COLO829 (cell line): ENCODE measurements at places on chromosomes 16 and 17.

DNA sequence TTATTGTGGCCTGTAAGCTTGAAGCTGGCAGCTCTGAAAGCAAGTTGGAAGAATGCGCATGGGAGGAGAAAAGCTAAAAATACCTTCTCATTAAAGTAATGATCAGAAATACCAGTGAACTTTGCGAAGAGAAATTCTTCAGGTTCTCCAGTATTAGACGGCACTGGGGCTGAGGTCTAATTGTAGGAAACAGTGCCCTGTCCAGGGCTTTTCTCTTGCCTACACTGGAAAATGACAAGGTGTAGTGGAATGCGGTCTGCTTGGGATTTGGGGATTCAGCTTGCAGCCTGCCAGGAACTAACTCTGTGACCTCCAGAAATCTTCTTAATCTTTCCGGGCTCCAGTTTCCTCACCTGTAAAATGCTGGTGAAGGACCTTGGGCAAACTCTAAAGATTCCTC is 53.3 kb upstream of the KCNJ16 start:
- peak; percentile 28 for DNase-seq

DNA sequence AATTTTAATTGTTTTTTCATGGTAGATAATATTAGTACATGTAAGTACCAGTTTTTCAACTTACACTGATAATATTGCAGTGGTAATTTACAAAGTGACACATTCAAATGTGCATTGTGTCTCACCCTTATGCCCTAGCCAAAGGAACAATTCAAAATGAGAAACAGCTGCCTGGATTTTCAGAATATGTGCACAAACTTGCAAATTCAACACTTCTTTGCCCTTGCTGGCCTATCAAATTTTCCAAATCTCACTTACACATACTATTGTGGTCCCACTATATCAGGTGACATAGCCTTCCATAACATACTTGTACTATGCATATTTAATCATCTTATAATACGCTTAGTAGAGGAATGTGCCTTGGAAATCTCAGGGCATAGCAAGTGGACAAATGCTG is 32.6 kb upstream of the LRRC37A3 start:
- DNase-seq = no peak

DNA sequence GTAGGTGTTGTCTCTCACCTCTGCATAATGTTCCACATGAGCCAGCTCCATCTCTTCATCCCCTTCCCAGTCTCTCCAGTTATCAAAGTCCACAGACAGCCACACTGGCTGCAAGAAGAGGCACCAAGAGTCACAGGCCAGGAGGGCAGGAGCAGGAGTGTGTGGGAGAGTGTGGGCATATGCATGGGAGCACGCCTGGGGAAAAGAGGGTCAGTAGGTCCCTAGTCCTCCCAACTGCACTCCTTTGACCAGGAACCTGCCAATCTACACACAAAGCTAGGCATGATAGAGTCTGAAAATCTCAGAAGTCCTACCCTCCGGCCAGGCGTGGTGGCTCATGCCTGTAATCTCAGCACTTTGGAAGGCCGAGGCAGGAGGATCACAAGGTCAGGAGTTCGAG is 7.3 kb upstream of the AARSD1 start:
- DNase-seq = no peak

DNA sequence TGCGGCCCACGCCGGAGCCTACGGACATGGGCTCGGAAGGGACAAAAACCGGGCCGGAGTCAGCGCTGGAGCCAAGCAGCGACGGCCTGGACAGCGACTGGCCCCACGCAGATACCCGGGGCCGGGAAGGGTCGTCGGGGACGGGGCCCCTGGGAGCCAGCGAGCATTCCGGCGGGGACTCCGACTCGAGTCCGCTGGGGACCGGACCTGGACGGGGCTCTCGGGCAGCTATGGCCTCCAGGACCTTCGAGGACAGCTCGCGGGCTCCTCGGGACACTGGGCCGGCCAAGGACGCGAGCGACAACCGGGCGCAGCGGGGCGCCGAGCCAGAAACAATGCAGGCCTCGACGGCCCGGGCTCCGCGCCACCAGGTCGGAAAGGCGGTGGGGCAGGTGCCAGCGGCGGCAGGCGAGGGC is 1.0 kb downstream of the MYO15B start:
- no peak for DNase-seq

- DNase-seq = no peak
These were observed 23.4 kb downstream of the MAPK8IP3 start for GRCh38 chr16:1729445-1729844.

DNA sequence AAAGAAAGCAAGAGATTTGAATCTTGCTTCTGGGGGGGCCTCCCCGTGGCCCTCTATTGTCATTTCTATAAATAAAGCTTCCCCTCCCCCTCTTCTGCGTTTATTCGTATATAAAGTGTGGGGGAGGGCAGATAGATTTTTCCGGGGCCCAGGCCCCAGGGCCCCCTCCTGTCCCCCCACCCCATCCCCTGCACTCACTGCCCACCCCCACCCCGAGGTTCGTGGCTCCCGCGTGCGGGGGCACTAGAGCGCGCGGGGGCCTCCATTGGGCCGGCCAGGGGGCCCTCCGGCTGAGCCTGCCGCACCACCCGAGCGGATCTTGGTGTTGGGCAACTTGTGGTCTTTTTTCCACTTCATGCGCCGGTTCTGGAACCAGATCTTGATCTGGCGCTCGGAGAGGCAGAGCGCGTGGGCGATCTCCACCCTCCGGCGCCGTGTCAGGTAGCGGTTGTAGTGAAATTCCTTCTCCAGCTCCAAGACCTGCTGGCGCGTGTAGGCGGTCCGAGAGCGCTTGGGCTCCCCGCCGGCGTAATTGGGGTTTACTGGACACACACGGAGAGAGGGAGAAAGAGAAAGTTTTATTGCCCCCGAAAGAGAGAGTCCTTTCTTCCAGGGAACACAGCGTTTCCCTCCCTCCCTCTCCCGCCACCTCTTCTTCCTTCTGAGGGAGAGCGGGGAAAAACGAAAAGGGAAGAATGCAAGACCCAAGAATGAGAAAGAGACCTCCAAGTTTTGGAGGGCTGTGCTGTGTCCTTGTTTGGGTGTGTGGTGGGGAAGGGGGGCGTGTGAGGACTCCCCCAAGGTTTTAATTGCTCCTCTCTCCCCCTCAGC is 1.5 kb downstream of the HOXB4 start:
- no peak for DNase-seq

DNA sequence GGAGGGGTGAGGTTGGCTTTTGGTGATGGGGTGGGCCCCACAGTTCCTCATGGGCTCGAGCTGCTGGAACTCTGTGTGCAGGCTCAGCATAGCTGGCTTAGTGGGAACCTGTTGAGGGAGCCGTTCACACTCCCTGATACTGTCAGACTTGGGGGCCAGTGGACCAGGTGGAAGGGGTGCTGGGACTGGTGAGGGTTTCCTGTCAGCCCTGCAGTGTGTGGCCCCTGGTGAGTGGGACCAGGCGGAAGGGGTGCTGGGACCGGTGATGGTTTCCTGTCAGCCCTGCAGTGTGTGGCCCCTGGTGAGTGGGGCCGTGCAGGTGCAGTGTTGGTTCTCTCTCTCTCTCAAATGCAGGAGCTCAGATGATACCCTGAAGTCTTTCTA is 45.1 kb upstream of the ZNF750 start:
- no peak for DNase-seq
